ENCODE measurements at places on chromosomes 5 and 9. TPM values are rescaled to one million over a fixed set of nuclear protein-coding genes. Genes with fewer than 3 reads are reported as not detected.

The IFNK gene
- total RNA-seq, result not detected

The IL9 gene
- not detected for total RNA-seq

The F2RL1 gene
- total RNA-seq, result 30.0 TPM

The NMUR2 gene
- total RNA-seq, result not detected

The DENND4C gene
- 125 TPM for total RNA-seq

The STRBP gene
- 11.4 TPM for total RNA-seq

The HAPLN1 gene
- under 0.01 TPM for total RNA-seq

The EIF4EBP3 gene
- 0.37 TPM for total RNA-seq

The PCDHGA2 gene
- 1.4 TPM for total RNA-seq

The CCDC183 gene
- 0.37 TPM for total RNA-seq

The MSX2 gene
- total RNA-seq, result 0.17 TPM

The JAKMIP2 gene
- total RNA-seq, result not detected

The PDE8B gene
- under 0.01 TPM for total RNA-seq

The CAMK4 gene
- 0.28 TPM for total RNA-seq

The C9orf40 gene
- total RNA-seq, result 4.1 TPM

The THBS4 gene
- 0.28 TPM for total RNA-seq

The DMRT3 gene
- total RNA-seq, result not detected

The SIGMAR1 gene
- 37.1 TPM for total RNA-seq

The ERCC8 gene
- total RNA-seq, result 23.3 TPM

The CERCAM gene
- 25.4 TPM for total RNA-seq

The NSA2 gene
- total RNA-seq, result 78.1 TPM

The PCDHB15 gene
- 0.65 TPM for total RNA-seq

The SH3GL2 gene
- total RNA-seq, result 0.17 TPM

The MAPK9 gene
- total RNA-seq, result 28.5 TPM

The CCNJL gene
- 10.4 TPM for total RNA-seq

The RANBP17 gene
- total RNA-seq, result 16.3 TPM
